ENCODE measurements at places on chromosomes 2 and 18. TPM values are rescaled to one million over a fixed set of nuclear protein-coding genes. Genes with fewer than 3 reads are reported as not detected.

GRCh38 chr2:7773362-7774360 lies 856.4 kb downstream of the RNF144A start:
- DNase-seq, result no peak

The ALPP gene
- polyA plus RNA-seq, result not detected

DNA sequence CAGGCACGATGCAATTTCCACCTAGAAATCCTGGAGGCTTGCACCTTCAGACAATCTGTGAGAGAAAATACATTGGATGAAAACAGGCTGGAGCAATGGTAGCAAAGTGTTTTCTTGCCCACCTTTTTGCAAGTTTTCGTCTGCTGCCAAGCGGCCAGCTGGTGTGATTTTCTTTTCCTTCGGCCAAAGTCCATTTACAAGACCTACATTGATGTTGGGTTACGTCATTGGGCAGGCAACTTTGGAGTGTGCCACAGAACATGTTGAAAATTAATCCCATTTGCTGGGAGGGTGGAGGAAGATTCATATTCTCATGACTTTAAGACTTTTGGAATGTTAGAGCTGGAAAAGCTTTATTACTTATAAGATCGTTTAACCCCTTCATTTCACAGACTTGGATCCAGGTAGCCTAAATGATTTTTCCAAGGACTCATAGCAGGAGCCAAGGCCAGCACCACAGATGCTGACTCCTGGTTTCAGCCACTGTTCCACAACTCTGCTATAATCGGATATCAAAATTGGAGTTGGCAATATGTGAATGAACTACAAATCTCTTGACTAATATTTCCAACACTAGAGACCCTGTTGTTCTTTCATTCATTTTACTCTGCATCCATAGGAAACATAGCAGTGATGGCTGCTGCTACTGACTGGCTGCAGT lies 352.1 kb downstream of the RND3 start:
- no peak for DNase-seq

- DNase-seq, result peak; percentile 44
Measured at GRCh38 chr2:189581354-189582139, 961 bp upstream of the SLC40A1 start.

- no peak for DNase-seq
Measured at GRCh38 chr18:3085612-3086011, 72.7 kb upstream of the LPIN2 start.

- peak; percentile 87 for DNase-seq
Measured at GRCh38 chr18:76821875-76822505, 367 bp upstream of the ZNF236 start.

DNA sequence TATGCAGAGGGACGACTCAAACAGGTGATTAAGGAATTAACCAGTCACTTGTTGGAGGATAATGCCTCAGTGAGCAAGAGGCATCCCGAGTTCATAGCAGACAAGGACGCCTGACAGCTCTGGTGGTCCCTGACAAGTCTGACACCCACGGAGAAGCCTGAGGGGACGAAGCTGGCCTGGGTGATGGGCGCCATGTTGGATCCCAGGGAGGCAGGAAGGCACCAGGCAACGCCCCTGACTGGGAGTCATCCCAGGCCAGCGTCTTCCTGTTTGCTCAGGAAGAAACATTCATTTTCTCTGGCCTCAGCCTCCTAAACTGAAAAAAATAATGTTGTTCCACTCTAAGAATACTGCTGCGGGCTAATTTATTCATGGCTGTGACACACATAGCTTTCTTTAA lies 92.1 kb upstream of the ATP8B1 start:
- no peak for DNase-seq
